ENCODE measurements at places on chromosomes 12 and 14. TPM values are rescaled to one million over a fixed set of nuclear protein-coding genes. Genes with fewer than 3 reads are reported as not detected.

The SIX6 gene
- total RNA-seq, result not detected

The HPD gene
- 1.1 TPM for total RNA-seq

The TOMM20L gene
- not detected for total RNA-seq

The TUNAR gene
- total RNA-seq, result not detected

The PRKD1 gene
- total RNA-seq, result 30.6 TPM

The ANKS1B gene
- total RNA-seq, result 37.7 TPM

The OR10G2 gene
- not detected for total RNA-seq

The OR6C3 gene
- not detected for total RNA-seq
